ENCODE measurements at places on chromosomes 6 and 20. TPM values are rescaled to one million over a fixed set of nuclear protein-coding genes. Genes with fewer than 3 reads are reported as not detected.

DNA sequence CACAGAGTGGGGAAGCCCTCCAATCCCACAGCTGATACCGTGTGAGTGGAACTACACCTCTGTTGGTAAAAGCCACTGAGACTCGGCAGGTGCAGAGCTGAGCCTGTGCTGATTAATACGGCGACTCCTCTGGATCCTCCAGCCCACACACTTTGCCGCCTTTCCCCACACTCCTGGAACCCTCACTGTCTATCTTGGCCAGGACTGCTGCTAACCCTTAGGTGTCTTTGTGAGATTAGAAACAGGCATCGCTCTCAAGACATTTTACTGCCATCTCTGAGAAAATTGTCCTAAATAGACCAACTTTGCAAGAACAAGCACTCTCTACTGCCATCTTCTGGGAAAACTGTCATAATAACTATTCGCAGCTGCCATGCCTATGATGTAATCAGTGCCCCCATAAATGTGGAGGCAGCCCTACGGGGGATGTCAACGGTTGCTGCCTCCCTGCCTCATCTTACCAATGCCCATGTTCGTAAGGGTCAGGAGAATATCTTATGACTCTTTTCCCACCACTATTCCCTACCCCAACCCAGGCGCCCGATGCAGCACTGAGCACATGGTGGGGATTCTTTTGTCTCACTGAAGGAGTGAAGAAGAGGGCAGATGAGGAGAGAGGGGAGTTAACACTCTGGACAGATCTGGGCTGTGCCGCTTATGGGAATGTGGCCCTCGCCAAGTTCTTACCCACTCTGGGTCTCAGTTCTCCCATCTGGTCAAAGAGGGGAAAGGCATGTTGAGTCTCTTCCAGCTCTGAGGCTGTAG is 26.1 kb upstream of the KCNB1 start:
- peak; percentile 68 for DNase-seq

DNA sequence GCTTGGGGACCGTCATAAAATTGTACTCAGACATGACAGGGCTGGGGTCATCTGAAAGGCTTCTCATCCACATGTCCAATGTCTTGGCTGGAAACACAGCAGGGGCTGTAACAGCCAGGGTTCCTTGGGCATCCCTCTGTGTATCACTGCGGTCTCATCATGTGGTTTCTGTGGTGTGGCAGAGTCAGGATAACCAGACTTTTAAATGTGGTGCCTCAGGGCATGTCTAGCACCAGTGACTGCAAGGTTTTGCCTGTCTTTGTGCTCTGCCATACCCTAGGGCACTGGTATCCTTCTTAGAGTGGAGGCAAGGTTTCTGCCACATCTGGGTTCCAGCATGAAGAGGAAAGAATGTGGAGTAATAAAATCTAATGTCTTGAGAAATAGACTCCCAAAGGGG is 124.2 kb downstream of the PLEKHG1 start:
- no peak for DNase-seq

GRCh38 chr6:128478230-128479047 is 42.0 kb downstream of the PTPRK start:
- no peak for DNase-seq

Gene OR12D3
- total RNA-seq = not detected

DNA sequence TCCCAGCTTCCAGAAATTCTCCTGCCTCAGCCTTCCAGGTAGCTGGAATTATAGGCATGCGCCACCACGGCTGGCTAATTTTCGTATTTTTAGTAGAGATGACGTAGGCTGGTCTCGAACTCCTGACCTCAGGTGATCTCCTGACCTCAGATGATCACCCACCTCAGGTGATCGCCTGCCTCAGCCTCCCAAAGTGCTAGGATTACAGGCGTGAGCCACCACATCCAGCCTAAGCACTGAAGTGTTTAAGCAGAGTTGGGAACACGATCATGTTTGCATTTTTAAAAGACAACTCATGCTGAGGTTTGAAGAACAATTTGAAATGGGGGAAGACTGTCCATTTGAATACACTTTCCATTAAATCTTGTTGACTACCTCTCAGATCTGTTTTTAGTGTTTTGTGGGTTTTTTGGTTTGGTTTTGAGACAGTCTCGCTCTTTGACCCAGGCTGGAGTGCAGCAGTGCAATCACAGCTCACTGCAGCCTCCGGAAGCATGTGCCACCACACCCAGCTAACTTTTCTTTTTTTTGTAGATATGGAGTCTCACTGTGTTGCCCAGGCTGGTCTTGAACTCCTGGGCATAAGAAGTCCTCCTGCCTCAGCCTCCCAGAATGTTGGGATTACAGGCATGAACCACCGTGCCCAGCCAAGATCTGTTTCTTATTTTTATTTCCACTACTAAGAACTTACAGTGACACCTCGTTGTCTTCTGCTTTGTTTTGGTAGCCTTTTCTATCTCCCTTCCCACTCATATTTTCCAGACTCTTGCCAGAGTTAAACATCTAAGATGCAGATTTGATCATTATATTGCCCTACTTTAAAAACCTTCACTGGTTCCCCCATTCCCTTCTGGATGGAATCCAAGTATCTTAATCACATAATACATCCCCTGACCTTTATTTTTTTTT is 5.5 kb downstream of the CASP8AP2 start:
- no peak for DNase-seq

GRCh38 chr6:42978487-42978838 is 518 bp downstream of the PEX6 start:
- DNase-seq = peak; percentile 30

DNA sequence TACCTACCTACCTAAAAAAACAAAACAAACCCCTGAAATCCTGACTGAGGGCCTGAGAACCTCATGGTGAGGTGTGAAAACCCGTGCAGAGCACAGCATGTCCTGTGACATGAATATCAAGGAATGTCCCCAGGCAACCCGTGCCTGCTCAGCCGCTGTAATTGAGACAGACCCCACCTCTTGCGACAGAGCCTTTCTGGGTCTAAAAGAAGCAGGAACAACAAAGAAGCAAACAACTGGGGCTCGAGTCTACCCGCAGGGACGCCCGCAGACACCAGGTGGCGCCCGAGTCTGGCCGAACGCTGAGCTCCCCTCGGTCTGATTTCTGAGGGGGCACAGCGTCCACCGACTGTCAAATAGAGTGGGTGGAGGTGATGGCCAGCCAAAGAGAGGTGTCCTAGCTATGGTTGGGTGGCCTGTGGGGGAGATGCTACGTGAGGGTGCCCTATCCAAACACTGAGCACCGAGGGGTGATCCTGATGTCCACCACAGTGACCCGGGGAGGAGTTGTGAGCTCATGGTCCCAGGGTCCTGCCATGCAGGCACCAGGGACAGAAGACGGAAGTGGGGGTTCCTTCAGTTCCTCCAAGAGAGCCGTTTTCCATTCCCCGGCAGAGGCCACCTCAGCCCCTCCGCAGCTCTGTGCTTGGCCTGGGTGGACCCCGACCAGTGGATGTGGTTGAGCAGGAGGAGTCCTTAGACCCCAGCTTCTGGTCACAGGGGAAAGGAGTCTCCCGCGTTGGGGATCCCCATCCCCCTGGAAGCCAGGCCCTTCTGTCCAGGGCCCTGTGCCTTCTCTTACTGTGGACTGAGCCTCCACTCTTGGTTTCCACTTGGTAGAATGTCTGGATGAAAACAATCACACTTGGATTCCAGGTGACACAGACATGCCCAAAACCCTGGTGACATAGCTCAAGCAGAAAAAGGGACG is 268.2 kb downstream of the CDC5L start:
- peak; percentile 90 for DNase-seq

DNA sequence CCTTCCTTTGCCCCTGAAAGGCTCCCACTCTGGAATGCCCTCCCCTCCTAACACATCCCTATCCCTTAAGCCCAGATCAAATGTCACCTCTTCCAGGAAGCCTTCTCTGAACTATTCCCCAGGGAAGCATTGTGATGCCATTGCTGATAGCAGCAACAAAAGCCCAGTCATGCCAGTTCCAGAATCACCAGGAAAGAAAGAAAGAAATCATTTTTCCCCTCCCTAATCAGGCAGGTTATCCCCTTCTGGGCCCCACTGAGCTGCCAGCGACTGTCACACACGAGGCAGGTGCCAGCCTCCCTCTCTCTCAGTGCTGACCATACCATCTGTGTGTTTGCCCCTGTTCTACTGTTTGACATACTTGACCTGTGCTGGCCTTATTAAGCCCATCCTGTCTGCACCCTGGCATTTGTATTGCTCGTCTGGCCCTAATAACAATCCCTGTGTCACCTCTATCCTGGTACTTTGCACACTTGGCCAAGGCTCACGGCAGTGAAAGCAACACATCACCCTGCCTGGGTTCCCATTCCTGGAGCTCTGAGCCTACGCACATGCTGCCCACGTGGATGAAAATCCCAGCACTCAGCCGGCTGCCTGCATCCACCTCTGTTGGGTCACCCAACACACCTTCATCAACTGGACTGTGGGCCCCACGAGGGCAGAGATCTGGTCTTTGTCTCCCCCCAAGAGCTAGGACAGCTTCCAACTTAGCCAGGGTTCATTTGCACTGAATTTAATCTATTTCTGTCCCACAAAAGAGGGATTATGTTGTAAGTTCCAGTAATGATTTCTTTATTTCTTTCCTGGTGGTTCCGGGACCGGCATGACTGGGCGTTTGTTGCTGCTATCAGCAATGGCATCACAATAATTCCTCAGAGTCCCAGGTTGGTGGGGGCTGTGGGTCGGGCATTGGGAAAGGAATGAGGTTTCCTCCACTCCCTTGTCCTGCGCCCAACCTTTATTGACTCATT is 5.3 kb upstream of the BPIFB1 start:
- peak; percentile 17 for DNase-seq

Data from kidney (tissue), 22 donors.